ENCODE measurements at places on chromosomes 12 and 14.

DNA sequence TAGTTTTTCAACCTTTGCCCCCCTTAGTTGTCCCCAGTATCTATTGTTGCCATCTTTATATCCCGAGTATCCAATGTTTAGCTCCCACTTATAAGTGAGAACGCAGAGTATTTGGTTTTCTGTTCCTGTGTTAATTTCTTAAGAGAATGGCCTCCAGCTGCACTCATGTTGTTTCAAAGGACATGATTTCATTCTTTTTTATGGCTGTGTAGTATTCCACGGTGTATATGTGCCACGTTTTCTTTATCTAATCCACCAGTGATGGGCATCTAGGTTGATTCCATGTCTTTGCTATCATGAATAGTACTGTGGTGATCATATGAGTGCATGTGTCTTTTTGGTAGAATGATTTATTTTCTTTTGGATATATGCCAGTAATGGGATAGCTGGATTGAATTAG lies 72.0 kb downstream of the GCH1 start:
- no peak for DNase-seq

GRCh38 chr14:101499080-101499479 lies 62.2 kb upstream of the DIO3 start:
- DNase-seq = no peak

DNA sequence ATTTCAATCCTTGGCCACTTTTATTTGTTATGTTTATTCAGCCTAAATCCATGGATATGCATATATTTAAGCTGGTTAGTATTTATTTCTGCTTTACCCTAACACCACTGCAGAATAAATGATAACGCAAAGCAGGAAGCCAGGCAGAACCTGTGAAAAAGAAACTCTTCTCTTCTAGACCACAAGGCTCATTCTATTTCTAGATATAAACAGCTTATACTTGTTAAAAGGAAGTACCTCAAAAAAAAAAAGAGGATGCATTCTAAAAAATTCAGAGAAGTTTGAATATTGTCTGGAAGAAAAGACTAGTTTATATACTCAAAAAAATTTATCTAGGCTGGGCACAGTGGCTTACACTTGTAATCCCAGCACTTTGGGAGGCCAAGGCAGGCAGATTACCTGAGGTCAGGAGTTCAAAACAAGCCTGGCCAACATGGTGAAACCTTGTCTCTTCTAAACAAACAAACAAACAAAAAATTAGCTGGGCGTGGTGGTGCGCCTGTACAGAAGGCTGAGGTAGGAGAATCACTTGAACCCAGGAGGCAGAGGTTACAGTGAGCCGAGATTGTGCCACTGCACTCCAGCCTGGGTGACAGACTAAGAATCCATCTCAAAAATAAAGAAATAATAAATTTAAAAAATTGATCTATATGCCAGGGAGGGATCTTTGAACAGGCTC lies 55.8 kb downstream of the GALNT4 start:
- DNase-seq = no peak

DNA sequence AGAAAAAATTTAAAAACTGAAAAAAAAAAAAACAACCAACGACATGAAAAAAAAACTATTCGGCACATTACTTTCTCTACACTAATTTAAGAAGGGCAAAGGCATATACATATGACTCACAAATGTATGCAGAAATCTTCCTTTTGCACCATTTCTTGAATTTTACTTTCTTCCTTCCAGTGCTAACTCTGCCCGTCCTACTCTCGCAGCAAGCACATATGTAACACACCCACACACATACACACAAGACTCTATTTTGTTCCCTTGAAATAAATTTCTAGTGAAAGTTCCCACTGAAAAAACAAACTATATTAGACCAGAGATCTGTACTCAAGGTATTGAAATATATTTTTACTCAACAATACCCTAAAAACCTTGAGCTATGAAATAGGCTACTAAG lies 14.6 kb downstream of the BTG1 start:
- DNase-seq = no peak

DNA sequence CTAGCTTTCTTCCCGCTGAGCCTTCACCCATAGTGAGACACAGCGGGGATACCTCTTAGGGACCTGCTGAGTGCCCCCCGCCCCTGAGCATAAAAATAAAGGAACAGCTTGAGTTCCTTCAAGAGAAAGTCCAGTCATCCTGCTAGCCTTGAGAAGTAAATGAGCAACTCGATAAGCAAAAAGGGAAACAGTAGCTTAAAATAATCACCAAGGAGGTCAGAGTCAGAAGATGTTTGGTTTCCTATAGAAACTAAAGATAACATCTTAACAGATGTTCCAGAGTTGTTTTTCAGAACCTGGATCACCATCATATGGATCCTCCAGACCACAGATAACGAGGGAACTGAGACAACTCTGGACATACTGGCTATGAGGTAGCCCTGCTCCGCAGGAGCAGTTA lies 94.0 kb downstream of the BCAT1 start:
- DNase-seq = no peak

GRCh38 chr14:40282196-40282595 lies 850.0 kb upstream of the FBXO33 start:
- no peak for DNase-seq

- DNase-seq = no peak
Measured at GRCh38 chr12:87943023-87943422, 86.2 kb downstream of the C12orf50 start.

DNA sequence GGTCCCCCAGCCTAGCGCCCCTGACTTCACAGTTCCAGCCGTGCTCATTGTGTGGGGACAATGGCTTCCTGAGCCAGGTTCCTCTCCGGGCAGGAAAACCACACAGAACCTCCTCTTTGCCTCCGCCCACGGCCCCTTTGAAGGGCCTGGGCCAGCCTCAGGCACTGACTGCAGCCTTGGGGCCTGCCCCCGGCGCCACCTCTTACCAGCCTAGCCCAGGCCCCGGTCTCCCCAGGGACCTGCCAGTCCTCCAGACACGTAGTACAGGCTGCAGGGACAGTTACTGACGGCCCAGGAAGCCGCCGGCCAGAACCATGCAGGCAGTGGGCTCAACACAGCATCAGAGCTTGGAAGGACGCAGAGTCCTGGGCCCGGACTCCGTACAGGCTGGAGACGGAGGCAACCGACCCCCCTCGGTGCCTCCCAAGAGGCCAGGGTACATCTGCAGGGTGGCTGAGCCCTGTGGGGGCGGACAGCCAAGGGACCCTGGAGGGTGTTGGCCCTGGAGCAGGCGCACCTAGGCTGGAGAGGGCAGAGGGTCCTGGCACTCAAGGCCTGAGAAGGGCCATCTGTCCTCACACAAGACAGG lies 20.9 kb upstream of the NUDT14 start:
- DNase-seq = peak; percentile 44

- no peak for DNase-seq
Measured at GRCh38 chr12:131091976-131092691, 138.4 kb downstream of the ADGRD1 start.

GRCh38 chr12:22037947-22038346 lies 8.1 kb upstream of the CMAS start:
- DNase-seq = no peak

DNA sequence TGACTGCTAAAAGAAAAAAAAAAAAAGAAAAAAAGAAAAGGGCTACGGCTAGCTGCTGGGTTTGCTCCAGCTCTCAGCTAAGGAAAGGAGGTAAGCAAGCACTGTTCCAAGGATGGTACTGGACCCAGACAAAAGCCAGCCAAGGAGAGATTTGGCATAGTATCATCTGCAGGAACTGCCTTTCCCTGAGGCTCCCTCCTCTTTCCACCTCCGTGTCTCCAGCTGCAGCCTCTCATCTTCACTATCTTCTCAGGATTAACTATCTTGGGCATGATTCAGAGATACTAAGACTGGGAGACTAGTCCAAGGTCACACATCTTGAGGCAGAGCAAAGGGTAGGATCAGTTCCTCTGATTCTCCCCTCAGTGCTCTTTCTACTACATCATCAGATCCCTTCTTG lies 6.0 kb downstream of the KITLG start:
- DNase-seq = no peak

DNA sequence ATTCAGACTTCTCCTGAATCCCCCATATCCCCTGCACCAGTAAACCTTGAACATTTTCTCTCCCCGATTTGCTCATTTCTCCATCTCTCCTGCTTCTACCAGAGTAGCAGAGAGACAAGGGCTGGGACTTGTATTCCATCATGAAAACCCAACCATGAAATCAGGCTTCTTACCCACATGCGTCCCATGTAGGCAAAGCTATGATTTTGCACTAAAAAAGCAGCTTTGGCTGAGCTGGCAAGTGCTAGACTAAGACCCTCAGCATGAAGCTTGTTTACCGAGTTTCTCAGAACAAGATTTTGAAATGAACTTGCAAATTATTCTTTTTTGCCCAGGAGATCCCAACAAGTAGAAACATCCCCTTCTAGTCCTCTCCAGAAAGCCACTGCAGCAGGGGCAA lies 80.3 kb upstream of the RFLNA start:
- DNase-seq = no peak

- DNase-seq = no peak
Measured at GRCh38 chr12:52010692-52011601, 4.2 kb downstream of the TAMALIN start.

DNA sequence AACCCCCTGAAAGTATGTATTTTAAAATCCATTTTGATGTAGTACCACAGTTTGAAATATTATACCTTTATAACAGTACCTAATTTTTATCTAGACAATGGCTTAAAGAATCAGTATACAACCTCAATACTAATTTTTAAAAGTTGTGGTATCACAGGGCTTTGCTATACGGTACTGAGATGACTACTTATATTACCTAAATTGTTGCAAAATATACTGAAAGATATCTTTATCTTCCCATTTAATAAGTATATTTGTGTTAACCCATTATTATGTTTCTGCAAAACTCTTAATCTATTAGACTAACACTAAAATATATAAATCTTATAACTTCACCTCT lies 67.1 kb downstream of the RALGAPA1 start:
- DNase-seq = no peak

DNA sequence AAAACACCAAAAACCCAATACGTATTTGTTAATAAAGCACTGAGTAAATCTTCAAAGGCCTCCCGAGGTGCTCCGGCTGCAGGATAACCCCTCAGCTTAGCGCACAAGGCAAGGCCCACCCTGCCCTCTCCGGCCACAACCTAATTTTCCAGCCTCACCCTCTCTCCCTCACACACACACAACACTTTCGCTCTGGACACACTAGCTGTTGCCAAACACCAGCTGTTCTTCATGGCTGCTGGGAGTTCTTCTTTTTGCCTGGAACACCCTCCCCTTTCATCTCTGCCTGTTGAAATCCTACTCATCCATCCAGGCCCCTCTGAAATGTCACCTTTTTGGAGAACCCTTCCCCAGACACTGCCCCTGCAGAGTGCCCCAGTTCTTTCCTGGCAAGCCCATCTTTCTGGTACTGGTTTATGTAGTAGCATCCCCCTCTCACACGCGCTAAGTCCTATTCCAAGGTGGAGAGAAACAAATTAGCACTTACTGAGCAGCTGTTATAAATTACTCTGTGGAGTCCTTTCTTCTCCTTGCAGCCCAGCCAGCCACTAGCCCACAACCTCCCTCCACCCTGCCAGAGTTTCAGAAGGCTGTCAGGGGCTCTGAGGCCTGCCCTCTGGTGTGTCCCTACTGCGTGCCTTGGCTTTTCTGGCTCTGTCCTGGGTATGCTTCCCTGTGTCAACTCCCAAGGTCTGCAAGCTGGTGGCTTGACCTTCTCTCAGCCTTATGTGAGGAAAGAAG lies 805 bp upstream of the CRACR2A start:
- DNase-seq = no peak

GRCh38 chr12:32076941-32077340 lies 29.7 kb upstream of the BICD1 start:
- no peak for DNase-seq

DNA sequence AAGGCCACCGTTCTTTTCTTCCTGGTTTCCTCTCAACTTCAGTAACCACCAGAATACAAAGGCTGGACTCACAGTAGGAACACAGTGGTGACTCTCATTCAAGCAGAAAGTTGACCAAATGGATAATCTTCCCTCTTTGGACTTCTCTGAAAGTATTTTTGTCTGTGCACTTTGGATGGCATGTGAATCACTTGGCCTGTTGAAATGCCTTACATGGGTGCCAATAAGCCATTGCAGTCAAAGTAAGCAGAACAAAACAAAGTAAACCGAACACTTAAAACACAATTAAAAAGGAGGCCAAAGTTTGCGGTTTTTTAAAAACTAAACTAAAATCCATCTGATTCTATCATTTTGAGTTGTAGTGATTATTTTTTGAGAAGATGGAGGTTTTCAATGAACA lies 370.1 kb upstream of the DDHD1 start:
- DNase-seq = no peak

GRCh38 chr12:80512781-80513180 lies 68.7 kb downstream of the PTPRQ start:
- no peak for DNase-seq

- no peak for DNase-seq
Measured at GRCh38 chr14:82935691-82936090, 1402.0 kb upstream of the SEL1L start.

GRCh38 chr12:42099433-42099832 lies 45.2 kb downstream of the GXYLT1 start:
- no peak for DNase-seq

GRCh38 chr12:83102499-83102898 lies 415.8 kb downstream of the TMTC2 start:
- DNase-seq = peak; percentile 62

- peak; percentile 82 for DNase-seq
Measured at GRCh38 chr12:59055204-59055860, 135.0 kb upstream of the LRIG3 start.

DNA sequence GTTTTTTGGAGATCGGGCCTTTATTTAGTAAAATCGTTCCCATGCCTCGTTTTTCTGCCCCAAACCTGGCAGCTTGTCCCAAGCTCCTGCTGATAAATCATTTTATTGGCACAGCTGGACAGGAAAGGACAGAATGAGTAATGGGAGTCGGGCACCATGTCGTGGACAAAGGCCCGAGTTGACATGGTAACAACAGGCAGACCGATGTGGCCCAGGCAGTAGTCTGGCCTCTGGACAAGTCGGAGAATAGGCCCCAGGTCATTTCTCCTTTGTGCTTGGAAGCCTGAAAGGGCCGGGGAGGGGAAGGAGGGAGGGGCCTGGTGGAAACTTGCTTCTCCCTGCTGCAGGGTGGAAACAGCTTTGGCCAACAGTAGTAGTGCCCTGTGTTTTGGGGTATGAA lies 234.9 kb downstream of the SUDS3 start:
- no peak for DNase-seq

DNA sequence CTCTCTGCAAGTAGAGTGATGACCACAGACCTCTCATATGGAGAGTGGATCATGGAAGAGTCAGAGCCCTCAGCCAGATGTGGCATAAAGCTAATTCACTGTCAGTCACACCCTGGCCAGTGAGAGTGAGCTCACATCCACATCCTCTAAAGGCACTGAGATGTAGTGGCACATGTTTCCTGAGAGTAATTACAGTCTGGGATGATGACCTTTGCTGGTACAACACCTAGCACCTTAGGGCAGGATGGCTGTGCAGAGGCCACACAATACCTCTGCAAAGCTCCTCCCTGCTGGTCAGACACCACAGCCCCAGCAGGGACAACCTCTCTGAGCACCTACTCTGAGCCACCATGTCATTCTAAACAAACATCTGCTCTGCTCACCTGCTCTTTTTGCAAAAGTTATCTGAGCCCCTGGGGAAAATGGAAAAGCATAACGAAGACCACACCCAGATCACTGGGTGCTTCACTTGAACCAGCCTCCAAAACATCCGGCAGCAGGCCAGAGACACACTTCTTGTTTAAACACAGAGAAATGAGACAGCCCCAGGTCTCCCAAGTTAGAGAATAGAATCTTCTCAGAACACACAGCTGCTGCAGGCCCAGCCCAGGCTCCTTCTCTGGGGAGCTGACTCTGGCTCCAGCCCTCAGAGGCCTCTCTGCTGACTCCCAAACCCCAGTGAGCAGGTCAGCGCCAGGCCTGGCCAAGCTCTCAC lies 30.3 kb downstream of the PITPNM2 start:
- DNase-seq = peak; percentile 40
